NCI-H2171 treated with DMSO at 0.1 percent for 48 hours (cell line): ENCODE measurements at places on chromosomes 13 and 19.

- no peak for DNase-seq
Observed at GRCh38 chr19:7921967-7922835, 2.1 kb downstream of the SNAPC2 start.

DNA sequence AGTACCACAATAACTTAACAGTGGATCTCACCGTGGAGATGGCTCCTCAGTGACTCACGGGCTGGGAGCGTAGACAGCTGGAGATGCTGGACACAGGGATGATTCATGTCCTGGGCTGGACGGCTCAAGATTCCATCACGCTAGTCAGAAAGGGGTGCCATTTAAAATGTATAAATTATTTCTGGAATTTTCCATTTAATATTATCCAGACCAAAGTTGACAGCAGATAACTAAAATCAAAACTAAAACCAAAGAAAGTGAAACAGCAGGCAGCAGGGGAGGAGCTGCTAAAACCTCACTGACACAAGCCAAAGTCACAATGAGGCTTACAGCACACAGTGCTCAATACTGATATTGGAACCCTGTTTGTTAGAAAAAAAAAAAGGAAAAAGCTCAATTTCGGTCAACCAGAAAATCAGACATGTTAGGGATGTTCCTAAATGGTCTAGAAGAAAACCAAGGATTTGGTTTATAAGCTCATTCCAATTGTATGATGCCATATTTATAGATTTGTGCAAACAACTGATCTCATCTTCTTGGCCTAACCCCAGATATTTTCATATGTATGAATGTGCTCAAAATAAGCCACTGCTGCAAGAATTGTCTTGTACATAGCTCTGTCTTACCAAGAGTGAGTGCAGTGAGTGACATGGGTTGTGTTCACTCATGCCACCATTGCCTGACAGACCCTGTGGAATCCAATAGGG, 111.8 kb downstream of the SACS start:
- DNase-seq: no peak

GRCh38 chr13:41054919-41055619, 6.2 kb upstream of the WBP4 start:
- no peak for DNase-seq

DNA sequence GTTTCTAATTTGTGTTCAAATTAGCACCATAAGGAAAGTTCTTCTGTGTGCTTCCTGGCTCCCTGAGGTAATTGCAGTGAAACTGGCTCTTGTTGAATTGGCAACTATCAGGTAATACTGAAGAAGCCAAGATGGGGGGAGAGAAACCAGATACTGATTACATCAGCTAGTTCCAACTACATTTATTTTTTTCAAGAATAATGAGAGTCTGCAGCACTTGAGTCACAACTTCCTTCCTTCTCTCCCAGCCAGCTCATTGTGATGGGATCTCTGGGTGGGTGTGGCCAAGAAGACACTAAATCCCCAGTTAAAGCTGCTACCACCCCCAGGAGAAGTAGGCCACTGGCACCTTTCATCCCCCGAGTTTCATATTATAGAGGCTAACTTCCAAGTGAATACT, 100.7 kb upstream of the RXFP2 start:
- DNase-seq: no peak

DNA sequence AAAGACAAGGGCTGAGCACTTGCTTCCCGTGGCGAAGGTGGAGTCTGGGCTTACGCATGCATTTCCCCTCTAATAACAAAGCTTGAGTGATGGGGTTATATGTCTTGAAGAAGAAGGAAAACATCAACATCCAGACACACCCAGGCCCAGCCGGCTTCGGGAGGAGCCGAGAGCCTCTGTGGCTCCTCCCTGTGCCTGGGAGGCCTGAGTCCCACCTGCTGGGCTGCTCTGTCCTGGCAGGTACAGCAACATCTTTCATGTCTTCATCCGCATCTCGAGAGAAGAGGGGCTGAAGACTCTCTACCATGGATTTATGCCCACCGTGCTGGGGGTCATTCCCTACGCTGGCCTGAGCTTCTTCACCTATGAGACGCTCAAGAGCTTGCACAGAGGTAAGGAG, 30.6 kb downstream of the TMEM161A start:
- no peak for DNase-seq

- DNase-seq: no peak
Observed at GRCh38 chr13:72536714-72537394, 190.6 kb downstream of the MZT1 start.
